Mesendoderm (in vitro differentiated cells): ENCODE measurements at places on chromosomes 16 and 17.

- H3K27me3 ChIP-seq, result no peaks in the 10 kb centered on the region
- no peak for DNase-seq
- H3K27ac ChIP-seq, result no peak overlapping the region
- H3K36me3 ChIP-seq, result peaks cover 2% of the 10 kb centered on the region
- no peak overlapping the region for H3K4me3 ChIP-seq
- H3K4me1 ChIP-seq, result no peaks in the 10 kb centered on the region
Observed at GRCh38 chr17:18993905-18994526, 10.5 kb downstream of the FAM83G start.

DNA sequence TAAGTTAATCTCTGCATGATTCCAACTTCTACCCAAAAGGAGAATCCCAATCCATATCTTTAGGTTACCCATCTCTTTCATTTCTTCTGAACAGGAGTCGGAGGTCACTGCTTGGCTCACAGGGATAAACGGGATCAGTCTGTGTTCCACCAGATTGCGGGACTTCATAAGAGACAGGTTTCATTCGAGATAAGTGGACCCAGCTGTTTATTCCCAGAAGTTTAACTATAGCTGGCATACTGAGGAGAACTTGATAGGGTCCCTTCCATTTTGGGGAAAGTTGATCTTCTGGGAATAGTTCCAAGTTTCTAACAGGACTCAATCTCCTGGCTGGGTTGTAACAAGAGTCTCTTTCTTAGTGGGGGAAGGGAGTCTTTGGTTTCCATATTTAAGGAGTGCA, 45.4 kb upstream of the ARL4D start:
- DNase-seq, result no peak
- H3K27me3 ChIP-seq, result no peaks in the 10 kb centered on the region
- peaks cover 2% of the 10 kb centered on the region for H3K4me1 ChIP-seq
- H3K27ac ChIP-seq, result no peak overlapping the region

DNA sequence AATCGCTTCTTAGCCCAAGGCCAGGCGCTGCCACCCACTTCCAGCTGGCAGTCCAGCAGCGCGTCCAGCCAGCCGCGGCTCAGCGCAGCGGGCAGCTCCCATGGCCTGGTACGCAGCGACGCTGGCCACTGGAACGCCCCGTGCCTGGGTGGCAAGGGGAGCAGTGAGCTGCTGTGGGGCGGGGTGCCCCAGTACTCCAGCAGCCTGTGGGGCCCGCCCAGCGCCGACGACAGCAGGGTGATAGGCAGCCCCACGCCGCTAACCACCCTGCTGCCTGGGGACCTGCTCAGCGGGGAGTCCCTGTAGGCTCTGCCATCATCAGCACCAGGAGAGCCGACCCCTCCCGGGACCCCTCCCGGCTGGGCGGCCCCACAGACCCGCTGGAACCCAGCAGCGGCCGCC, 24.0 kb downstream of the TMC6 start:
- H3K27ac ChIP-seq, result no peak overlapping the region
- DNase-seq, result no peak
- H3K4me3 ChIP-seq, result no peak overlapping the region
- no peaks in the 10 kb centered on the region for H3K4me1 ChIP-seq
- H3K27me3 ChIP-seq, result no peaks in the 10 kb centered on the region

DNA sequence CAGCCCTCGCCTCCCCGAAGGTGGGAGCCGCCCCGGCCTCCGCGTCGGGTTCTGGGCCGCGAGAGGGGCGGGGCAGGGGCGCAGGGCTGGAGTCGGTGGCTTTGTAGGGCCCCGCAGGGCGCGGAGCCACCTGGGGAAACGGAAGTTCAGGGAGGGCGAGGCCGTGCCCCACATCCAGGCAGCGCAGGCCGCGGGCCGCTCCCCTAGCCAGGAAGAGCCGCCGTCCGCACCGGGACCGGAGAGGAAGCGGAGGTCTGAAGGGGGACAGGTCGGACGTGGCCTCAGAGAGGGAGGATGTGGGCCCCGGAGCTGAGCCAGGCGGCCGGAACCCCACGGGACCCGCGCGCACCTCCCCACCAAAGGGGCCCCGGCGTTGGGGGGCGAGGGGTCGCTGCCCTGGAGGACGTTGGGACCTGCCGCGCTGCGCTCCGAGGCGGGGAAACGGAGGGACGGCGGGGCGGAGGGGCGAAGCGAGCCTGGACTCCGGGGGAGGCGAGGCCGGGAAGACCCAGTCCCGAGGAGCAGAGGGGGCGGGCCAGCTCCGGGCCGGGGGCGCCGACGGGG, 482 bp upstream of the SLC16A3 start:
- peak overlapping the region; percentile 3 for H3K4me3 ChIP-seq
- no peak overlapping the region for H3K27ac ChIP-seq
- DNase-seq, result no peak
- H3K36me3 ChIP-seq, result no peaks in the 10 kb centered on the region

- H3K27me3 ChIP-seq, result no peaks in the 10 kb centered on the region
- H3K27ac ChIP-seq, result no peak overlapping the region
- H3K4me3 ChIP-seq, result no peak overlapping the region
- H3K4me1 ChIP-seq, result no peaks in the 10 kb centered on the region
Observed at GRCh38 chr16:87709677-87710076, 56.1 kb downstream of the KLHDC4 start.

DNA sequence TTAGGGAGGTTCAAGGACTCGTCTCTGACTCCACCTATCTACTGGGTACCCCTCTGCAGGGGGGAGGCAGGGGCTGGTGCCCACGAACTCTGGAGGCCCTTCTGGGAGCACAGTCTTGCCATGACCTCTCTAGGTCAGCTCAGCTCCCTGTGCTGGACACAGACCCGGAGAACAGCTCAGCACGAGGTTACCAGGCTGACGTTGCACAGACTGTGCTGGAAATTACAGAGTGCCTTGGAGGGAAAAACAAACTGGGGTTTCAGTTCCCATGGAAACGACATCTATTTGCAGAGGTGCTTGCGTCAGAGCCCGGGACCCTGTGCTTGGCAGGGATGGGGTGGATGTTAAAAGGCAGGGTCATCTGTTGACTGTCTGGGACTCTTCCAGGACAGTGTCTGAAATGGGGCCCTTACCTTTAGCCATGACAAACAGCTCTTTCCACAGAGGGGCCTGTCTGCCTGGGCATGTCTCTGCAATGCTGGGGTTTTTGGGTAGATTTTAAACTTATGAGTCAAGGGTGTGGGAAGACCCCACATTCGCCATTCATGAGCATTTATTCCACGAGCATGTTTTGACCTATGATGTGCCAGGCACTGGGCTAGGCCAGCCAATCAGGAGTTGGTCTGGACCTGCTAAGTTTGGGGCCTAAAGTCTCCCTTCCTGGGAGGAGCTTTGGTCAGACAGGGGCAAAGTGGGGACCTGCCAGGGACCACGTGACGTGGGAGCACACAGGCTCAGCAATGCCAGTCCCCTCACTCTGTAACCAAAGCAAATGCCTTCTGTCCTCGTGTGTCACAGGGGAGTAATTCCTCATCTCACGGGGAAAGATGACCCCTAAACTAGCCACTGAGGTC, 22.5 kb downstream of the CCR7 start:
- no peak for DNase-seq
- peaks cover 12% of the 10 kb centered on the region for H3K4me1 ChIP-seq
- H3K27ac ChIP-seq, result no peak overlapping the region
- no peaks in the 10 kb centered on the region for H3K36me3 ChIP-seq
- H3K27me3 ChIP-seq, result no peaks in the 10 kb centered on the region
- no peak overlapping the region for H3K4me3 ChIP-seq

GRCh38 chr16:79508294-79508693, 92.2 kb downstream of the MAF start:
- DNase-seq, result no peak
- no peaks in the 10 kb centered on the region for H3K36me3 ChIP-seq
- no peaks in the 10 kb centered on the region for H3K4me1 ChIP-seq
- H3K27me3 ChIP-seq, result no peaks in the 10 kb centered on the region

DNA sequence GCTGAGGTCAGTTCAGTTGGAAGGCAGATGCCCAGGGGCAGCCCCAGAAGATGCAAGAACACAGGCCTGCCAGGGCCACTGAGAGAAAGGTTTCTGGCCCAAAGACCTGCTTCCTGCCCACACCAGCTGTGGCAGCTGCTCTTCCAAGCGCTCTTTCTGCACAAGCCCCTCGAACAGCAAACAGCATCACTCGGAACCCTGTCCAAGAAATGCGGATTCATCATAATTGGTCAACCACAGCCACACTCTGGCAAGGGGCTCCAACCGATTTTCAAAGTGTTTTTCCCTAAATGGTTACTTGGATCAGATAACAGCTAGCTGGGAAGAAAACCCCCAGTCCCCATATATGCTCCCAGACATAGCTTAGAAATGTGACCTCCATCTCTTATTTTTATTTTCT, 71.1 kb upstream of the DNAH17 start:
- no peak for DNase-seq
- H3K36me3 ChIP-seq, result no peaks in the 10 kb centered on the region
- no peaks in the 10 kb centered on the region for H3K27me3 ChIP-seq
- H3K27ac ChIP-seq, result no peak overlapping the region
- no peaks in the 10 kb centered on the region for H3K4me1 ChIP-seq

DNA sequence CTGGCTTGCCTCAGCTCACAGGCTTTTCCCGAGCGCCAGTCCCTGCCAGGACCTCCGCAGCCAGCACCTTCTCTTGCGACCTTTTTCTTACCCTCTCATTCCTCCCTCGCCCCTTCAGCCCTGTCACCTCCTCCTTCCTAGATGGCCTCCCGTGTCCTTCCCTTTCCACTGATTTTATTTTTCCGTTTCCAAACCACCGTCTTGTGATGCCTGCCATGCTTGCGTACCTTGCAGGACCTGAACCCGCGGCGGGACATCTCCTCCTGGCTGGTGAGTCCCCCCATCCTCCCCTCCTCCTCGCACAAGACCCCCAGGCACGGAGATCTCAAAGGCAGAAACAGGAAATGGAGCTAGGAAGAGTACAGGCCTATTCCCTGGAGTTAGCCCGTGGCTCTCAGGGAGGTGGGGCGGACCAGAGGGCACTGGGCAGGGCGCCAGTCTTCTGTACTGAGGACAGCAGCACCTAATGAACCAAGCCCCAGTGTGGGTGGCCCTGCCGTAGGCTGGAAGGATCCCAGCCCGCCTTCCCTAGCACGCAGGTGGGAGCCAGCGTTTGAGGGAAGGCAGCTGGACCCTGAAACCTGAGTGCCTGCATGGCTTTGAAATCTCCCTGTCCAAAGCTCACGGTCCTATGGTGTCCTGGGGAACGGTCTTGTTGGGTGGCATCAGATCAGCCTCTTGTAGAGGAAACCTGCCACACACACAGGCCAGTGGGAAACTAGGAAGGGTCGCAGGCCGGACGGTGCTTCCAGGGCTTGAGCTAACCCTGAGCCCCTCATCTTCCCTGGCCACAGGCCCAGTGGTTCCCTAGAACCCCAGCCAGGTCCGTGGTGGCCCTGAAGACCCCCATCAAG, 612 bp downstream of the CISD3 start:
- peak overlapping the region; percentile 60 for H3K27ac ChIP-seq
- H3K27me3 ChIP-seq, result no peaks in the 10 kb centered on the region
- DNase-seq, result peak; percentile 78
- peaks cover 3% of the 10 kb centered on the region for H3K4me1 ChIP-seq
- peak overlapping the region; percentile 76 for H3K4me3 ChIP-seq

- peak overlapping the region; percentile 48 for H3K4me3 ChIP-seq
- no peaks in the 10 kb centered on the region for H3K27me3 ChIP-seq
- H3K36me3 ChIP-seq, result no peaks in the 10 kb centered on the region
- H3K4me1 ChIP-seq, result no peaks in the 10 kb centered on the region
- peak overlapping the region; percentile 89 for H3K27ac ChIP-seq
- DNase-seq, result peak; percentile 100
Observed at GRCh38 chr17:59837308-59838051, 55.3 kb downstream of the TUBD1 start.

DNA sequence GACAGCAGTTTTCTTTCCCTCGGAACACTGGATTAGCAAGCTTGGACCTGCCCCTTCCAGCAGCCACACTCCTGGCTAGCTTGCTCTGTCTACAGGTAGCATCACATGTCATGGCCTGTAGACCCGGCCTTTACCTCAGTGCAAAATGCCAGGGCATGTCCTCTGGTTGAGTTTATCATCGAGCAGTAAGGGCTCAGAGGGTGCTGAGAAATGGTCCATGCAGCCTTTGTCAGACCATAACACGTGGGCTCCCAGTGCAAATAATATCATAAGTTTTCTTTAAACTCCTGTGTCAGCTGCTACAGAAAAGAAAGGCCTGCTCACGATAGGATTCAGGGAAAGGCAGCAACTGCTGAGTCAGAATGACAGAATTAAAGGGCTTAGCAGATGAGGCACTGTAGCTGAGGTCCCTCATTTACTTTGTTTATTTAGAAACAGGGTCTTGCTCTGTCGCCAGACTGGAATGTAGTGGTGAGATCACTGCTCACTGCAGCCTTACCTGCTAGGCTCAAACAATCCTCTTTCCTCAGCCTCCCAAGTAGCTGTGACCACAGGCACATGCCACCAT, 8.0 kb upstream of the GNA13 start:
- no peaks in the 10 kb centered on the region for H3K27me3 ChIP-seq
- no peak overlapping the region for H3K4me3 ChIP-seq
- H3K36me3 ChIP-seq, result no peaks in the 10 kb centered on the region

DNA sequence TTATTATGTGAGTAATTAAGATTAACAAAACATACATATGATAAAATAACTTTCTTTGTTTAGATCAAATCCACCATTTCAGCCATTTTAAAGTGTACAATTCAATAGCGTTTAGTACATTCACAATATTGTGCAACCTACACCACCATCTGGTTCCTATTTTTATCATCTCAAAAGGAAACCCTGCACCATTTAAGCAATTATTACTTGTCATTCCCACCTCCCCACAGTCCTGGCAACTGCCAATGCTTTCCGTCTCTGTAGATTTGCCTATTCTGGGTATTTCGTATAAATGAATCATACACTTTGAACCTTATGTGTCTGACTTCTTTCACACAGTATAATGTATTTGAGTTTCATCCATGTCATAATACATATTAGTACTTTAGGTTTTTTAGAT, 162.5 kb upstream of the CNTNAP4 start:
- no peaks in the 10 kb centered on the region for H3K4me1 ChIP-seq
- no peak overlapping the region for H3K27ac ChIP-seq
- H3K4me3 ChIP-seq, result no peak overlapping the region
- no peak for DNase-seq
- H3K36me3 ChIP-seq, result no peaks in the 10 kb centered on the region

DNA sequence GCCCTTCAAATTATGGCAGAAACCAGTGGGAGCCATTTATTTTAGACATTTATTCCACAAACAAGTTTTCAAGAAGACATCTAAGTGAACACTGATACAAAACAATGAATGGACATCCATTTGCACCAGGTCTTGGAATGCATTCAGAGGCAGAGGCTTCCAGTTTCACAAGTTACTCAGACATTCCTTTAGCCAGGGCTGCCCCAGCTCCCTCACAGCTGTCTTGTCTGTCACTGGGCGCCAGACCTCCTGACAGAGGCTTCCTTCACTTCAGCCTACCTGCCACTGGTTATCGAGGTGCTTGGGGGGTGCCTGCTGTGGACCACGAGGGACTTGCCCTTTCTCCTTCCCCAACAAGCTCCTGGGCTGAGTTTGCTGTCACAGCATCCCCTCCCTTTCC, 19.2 kb downstream of the AQP8 start:
- H3K27me3 ChIP-seq, result no peaks in the 10 kb centered on the region
- no peak overlapping the region for H3K4me3 ChIP-seq
- H3K36me3 ChIP-seq, result no peaks in the 10 kb centered on the region
- DNase-seq, result peak; percentile 42
- no peak overlapping the region for H3K27ac ChIP-seq
- H3K4me1 ChIP-seq, result no peaks in the 10 kb centered on the region
